Inflammatory macrophage treated with lipopolysaccharide for 4 hours (primary cell): ENCODE measurements at places on chromosomes 4 and X.
A peak's percentile ranks its signal among the peaks of the same experiment; 100 is the strongest.

GRCh38 chr4:37453281-37453998 lies 208.9 kb downstream of the NWD2 start:
- DNase-seq, result peak; percentile 42

DNA sequence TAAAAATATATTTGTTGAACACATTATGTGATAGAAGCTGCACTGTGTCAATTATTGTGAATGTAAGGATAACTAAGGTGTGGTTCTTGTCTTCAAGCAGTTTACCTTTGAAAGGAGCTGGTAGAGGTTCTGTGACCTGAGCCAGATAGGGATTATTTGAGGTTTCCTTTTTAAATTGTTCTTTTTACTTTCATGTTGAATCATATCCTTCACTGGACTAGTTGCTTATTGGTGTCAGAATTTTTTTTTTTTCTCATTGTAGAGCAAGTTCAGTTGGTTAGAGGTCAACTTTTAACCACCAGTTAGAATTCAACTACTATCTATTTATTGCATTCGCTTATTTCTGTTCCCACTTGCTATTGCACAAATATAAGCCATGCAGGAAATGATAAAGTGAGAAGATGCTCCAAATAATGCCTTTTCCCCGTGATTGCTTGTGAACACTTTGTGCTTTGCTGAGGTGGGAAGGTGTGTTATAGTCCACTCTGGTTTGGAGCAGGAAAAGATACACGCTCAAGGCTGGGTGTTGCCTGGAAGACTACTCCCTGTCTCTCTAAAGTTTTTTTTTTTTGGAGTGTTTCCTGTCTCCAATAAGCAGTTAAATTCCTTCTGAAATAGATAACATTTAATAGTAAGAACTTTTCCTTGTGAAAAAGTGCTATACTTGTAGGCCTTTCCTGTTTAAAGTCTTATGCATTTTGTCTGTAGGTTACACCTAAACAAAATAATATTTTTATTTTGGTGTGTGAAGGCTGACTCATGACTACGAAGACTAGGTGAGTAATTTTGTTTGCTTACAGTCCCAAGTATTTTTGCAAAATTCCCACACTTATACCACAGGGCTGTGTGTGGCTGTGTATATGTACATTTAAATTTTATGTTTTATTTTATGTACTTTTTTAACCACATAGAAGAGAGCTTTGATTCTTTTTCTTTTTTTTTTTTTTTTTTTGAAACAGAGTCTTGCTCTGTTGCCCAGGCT lies 83.8 kb upstream of the LCORL start:
- no peak for DNase-seq

DNA sequence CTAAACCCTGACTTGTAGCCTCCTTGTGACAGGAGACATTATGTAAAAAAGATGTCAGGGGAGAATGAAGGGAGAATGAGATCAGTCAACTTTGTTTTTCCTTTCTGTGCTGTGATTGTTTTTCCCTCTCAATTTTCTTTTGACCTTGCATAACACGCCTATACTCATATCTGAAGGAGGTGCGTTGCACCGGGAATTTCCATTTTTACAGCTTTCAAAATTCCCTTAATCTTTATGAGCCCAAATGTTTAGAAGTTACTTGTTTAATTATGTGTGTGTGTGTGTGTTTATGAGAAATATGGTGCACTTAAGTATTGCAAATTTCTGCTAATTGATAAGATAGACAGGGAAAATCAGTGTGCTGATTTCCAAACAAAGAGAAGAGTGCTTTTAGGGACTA lies 21.6 kb downstream of the SYNPO2 start:
- DNase-seq, result peak; percentile 7

- DNase-seq, result no peak
Measured at GRCh38 chr4:153426207-153426885, 39.8 kb upstream of the TMEM131L start.

- no peak for DNase-seq
Measured at GRCh38 chr4:173519111-173520101, 10.6 kb downstream of the HAND2 start.

DNA sequence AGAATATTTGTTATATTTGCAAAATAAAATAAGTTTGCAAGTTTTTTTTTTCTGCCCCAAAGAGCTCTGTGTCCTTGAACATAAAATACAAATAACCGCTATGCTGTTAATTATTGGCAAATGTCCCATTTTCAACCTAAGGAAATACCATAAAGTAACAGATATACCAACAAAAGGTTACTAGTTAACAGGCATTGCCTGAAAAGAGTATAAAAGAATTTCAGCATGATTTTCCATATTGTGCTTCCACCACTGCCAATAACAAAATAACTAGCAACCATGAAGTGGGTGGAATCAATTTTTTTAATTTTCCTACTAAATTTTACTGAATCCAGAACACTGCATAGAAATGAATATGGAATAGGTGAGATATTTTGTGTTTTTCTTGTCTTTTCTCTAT lies at the start of gene AFP:
AFP (plus strand) TSS at position 238 of the 400 bp plus-strand sequence; CDS start at position 280, 42 bp downstream.
- no peak for DNase-seq

DNA sequence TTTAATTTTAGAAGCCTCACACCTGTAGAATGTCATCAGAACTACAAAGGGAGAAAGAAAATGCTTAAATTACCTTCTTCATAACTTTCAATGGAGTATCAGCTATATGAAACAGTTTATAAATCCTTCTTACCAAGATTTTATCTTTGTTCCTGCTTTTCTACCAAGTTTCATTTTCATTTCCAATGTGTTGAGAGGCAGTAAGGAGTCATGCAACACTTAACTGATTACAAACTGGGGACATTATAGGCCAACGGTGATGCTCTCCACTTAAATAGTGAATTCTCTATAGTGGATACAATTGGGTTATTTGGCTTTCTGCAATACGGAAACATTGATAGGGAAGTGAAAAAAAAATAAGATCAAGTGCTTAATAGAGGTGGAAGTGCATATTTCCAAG lies 145.2 kb upstream of the FTHL17 start:
- peak; percentile 47 for DNase-seq

DNA sequence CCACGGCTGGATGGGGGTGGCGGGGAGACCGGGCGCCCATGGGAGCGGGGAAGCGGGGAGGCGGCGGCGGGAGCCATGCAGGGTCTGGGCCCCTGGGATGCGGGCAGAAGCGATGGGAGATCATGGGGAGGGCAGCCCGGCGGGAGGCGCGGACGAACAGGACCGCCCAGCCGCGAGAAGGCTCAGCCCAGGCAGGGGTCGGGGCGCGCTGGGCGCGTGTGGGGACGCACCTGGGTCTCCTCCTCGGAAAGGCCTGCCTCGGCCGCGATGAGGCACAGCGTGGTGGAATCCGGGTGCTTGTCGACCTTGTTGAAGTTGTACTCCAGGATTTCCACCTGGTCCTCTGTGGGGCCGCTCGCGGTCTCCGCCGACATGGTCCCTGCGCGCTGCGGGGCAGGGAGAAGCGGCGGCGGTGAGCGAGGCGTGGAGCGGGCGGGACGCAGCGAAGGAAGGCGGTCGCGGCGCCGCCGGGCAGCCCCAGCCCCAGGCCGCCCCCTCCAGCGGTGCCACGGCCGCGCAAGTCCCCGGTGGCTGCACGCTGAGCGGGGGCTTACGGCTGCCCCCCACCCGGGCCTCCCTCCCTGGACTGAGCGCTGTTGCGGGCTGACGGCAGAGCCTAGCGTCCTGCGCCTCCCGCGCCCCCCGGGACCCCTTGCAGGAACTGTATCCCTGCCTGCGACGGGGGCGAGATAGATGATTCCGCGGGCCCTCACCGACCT lies 25.3 kb downstream of the HOPX start:
- no peak for DNase-seq

GRCh38 chr4:127829014-127829413 lies 46.9 kb downstream of the HSPA4L start:
- DNase-seq, result no peak

- DNase-seq, result no peak
Measured at GRCh38 chr4:165175879-165176278, 31.5 kb upstream of the KLHL2 start.

- DNase-seq, result no peak
Measured at GRCh38 chr4:82623121-82623683, 61.4 kb upstream of the TMEM150C start.

- DNase-seq, result no peak
Measured at GRCh38 chr4:133929531-133930239, 271.9 kb downstream of the PABPC4L start.

- DNase-seq, result no peak
Measured at GRCh38 chr4:5467111-5467510, 241.2 kb downstream of the EVC2 start.

GRCh38 chr4:167233685-167234315 lies 494 bp downstream of the SPOCK3 start:
- DNase-seq, result peak; percentile 24

- DNase-seq, result no peak
Measured at GRCh38 chr4:3684546-3684945, 81.6 kb upstream of the ADRA2C start.

DNA sequence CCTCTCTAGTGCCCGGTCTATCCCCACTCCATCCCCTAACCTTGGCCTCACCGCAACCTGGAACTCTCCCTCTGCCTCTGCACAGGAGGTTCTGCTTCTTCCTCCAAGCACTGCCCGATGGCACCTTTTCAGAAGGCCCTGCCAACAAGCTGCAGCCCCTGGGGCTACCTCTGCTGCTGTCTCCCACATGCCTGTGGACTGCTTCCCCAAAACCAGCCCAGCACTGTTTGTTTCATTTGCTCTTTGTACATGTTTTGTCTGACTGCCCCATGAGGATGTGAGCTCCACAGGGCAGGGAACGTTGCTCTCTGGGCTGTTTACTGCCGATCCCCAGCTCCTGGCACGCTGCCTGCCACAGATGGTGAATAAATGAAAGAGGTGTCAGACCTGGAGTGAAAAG lies 85.4 kb downstream of the INTS6L start:
- DNase-seq, result no peak

GRCh38 chr4:81621490-81621889 lies 149.8 kb upstream of the RASGEF1B start:
- no peak for DNase-seq

DNA sequence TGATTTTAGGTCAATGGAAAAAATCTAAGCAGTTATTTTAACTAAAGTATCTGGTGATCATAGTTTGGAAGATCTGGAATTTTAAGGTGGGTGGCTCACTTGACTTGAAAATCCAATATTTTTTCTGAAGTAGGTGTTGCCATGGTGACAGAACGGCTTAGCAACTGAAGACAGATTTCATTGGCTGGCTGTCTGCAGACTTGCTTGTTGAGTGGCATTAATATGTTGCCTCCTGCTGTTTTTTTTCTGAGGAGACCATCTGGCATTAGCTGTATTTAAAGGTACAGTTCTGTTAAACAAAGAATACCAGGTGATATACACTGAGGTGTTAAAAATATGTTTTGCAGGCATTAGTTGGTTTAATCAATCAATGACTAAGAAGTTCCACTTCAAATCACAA lies 19.8 kb downstream of the CPE start:
- DNase-seq, result no peak

DNA sequence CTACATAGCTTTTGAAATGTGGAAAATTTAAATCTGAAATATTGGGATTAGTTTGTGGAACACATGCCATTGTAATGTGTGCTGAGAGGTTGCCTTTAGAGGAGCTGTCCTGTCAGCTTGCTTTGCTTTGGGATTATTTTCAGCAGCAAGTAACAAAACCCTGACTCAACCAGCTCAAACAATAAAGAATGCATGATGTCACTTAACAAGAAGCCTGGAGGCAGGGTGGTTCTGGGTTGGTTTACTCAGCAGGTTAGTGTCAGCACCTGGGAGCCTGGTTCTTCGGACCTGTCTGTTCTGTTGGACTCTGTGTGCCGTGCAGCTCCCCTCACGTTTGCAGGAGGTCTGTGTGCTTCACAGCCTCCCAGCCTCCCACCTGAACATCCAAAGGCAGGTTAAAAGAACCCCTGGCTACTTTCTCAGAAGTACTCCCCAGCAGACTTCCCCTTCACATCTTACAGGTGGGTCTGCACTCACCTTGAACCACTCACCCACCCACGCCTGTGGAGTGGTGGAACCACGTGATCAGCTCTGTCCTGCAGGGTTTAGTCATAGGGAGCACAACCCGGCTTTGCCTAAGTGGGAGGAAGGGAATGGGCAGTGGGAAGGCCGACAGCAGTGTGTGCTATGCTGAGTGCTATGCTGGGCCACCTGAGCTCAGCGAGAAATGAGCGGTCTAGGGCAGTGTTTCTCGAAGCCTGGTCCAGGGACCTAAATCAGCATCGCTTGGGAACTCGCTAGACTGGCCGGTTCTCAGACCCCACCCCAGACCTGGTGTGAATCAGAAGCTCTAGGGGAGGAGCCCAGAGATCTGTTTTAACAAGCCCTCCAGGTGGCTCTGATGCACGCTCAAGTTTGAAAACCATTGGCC lies 20.4 kb downstream of the TMEM131L start:
- no peak for DNase-seq

DNA sequence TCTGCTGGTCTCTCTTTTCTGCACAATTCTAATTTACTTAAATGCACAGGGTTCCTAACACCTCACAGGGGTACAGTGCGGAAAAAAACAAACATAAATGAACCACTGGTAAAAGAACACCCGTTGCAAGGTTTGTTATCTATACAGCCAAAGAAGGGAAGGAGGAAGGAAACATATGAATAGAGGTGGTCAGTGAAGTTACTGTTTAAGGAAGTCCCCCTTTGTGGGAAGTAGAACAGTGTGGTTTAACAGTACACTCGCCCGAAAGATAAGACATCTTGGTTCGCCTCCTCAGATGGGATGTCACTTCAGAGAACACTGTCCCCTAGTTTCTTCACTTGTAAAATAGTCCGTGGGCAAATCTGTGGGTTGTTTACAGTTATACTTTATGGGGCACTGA lies 57.5 kb downstream of the TEC start:
- peak; percentile 35 for DNase-seq

DNA sequence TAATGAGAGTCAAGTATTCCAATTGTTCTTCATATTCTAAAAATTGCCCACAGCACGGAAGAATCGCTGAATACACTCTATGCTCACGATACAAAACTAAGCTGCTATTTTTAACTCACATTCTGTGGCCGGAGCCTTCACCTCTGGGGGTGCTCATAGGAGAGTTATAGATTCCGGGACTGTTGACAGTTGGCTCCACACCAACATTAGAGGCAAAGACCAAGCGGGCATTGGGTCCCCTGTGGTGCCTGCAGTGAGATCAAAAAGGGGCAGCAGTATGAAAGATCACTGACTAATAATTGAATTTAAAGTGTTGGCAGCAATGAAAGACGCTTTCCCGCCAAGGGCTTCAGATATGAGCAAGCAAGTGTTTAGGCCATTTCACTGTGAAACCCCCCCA lies 146.0 kb downstream of the TMEM144 start:
- DNase-seq, result no peak

- no peak for DNase-seq
Measured at GRCh38 chrX:17056868-17057608, 110.6 kb downstream of the REPS2 start.

GRCh38 chr4:77600521-77601451 lies 4.8 kb upstream of the CXCL13 start:
- DNase-seq, result peak; percentile 30

GRCh38 chr4:88526221-88526815 lies 2.7 kb upstream of the PYURF start:
- DNase-seq, result peak; percentile 10
